NCI-H2081 treated with DMSO at 0.1 percent for 48 hours (cell line): ENCODE measurements at places on chromosomes 2 and 18.

DNA sequence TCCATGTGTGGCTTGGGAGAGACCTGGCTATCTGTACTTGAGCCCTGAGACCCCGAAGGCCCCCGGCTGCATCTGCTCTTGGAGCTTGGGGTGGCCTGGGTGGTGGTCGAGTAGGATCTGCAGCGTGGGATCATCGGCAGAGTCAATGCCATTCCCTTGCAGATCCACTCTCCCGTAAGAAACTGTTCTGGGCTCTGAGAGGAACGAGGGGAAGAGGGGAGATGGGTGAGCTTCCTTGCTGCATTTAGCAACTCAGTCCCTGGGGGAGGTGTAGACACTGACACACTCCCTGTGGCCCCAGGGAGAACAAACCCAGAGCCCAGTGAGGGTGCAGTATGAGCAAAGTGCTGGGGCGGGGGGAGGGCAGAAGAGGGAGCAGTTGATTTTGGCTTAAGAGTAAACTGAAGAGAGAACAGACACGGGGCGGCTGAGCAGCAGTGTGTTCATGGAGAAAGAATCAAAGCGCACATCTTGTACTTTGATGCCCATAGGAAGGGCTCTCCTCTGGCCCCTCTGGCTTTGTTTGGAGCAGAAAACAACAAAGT is 8.5 kb downstream of the GREB1 start:
- DNase-seq = no peak

DNA sequence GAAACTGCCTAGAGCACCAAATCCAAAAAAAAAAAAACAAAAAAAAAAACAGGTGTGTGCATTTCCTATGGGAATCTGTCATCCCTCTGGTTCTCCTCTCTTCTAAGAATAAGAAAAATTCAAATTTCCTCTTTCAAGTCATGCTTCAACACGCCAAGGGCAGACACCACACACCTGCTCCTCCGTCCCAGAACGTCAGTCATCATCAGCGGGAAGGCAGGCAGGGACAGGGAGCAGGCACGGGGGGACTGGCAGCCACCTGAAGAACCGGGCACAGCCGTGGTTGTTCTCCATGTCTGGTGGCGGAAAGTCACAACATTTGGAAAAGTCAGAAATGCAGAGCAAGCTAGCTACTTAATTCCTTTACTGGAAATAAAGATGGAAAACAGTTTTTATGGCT is 214.8 kb downstream of the IKZF2 start:
- DNase-seq = no peak

DNA sequence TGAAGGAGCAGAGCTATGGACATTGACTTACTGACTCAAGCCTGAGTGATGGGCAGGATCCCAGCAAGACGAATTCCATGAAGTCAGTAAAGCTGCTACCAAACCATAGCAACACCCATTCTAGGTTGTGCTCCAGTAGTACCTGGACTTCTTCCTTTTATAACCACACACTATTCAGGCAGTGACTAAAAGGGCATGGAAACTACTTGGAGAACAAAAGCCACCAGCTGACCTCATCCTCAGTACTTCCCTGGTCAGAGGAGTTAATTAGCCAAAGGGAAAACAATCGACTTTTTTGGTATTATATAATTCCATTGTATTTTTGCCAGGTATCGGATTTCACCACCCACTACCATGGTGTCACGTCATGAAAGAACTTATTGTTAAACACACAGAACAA is 237.1 kb downstream of the TTC32 start:
- no peak for DNase-seq

DNA sequence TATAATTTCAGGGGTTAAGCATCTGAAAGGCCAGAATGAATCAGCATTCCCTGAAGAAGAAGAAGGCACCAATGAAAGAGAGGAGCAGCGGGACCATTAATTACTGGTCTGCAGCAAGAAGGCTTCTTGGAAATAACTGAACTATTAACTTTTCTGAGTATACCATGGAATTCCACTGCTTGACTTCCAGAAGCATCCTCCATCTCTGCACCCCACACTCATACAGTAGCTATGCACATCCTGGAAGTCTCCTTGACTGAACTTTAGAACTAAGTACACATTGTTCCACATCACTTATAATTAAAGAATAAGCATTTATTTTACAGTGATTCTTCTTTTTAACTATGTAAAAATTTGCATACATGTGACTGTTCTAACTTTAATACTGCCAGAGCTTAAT is 131.5 kb downstream of the PPP1R1C start:
- no peak for DNase-seq

GRCh38 chr2:181900007-181900651 is 8.6 kb downstream of the ITPRID2 start:
- no peak for DNase-seq

DNA sequence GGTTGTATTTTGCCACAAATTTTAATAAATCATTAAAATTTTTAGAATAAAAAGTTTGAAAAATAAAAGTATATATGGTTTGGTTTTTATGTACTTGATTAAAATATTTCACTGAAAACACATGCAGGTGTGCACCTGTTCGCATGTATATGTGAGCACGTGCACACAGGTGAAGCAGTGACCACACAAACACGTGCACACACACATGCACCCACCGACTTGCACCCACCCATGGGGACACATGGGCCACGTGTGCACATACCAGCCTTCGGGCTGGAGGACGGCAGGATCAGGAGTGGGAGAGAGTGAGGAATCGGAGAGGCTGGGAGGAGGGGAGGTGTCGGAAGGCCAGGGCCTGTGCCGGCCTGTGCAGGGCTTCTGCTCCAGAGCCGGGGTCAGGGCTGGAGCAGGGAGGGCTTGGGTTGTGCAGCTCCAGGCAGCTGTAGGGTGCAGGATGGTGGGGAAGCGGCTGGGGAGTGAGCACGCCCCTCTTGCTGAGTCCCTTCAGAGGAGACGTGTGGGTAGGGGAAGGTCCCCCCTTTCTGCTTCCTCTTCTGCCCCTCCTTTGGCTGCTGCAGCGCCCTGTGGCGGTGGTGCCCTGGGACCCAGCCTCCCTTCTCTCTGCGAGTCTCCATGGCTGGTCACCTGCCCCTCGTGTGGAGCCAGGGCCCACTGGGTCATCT is 106.9 kb upstream of the HDAC4 start:
- DNase-seq = no peak
